ENCODE measurements at places on chromosomes 6 and 20. TPM values are rescaled to one million over a fixed set of nuclear protein-coding genes. Genes with fewer than 3 reads are reported as not detected.

Gene TM9SF4
- polyA plus RNA-seq: 21.1 TPM

Gene SRSF12
- polyA plus RNA-seq: 0.15 TPM

Gene OR12D3
- not detected for polyA plus RNA-seq

Gene GRM4
- polyA plus RNA-seq: not detected

Gene ZSWIM3
- 1.5 TPM for polyA plus RNA-seq

Gene LY6G5C
- 2.6 TPM for polyA plus RNA-seq

Gene TP53TG5
- 1.1 TPM for polyA plus RNA-seq

Gene SAMD10
- 3.9 TPM for polyA plus RNA-seq

Gene AHCY
- polyA plus RNA-seq: 64.7 TPM

Gene PNLDC1
- 0.09 TPM for polyA plus RNA-seq

Gene WFDC12
- polyA plus RNA-seq: not detected

Gene ANGPT4
- 0.37 TPM for polyA plus RNA-seq

Gene SCRT2
- not detected for polyA plus RNA-seq

Gene GTF2H4
- 27.0 TPM for polyA plus RNA-seq

Gene C6orf15
- not detected for polyA plus RNA-seq

Gene LY6G6C
- not detected for polyA plus RNA-seq

Gene TRIM38
- 1.3 TPM for polyA plus RNA-seq

Gene HLA-DQB1
- 81.2 TPM for polyA plus RNA-seq

Gene ATP9A
- polyA plus RNA-seq: 3.9 TPM

Gene STMND1
- polyA plus RNA-seq: not detected

Gene ATP6V1G2
- 2.5 TPM for polyA plus RNA-seq

Gene TMEM200A
- polyA plus RNA-seq: 0.22 TPM

Gene SYNE1
- 113 TPM for polyA plus RNA-seq

Gene GJA10
- polyA plus RNA-seq: not detected

Gene BANF2
- polyA plus RNA-seq: not detected

Gene HLA-DOA
- 0.65 TPM for polyA plus RNA-seq

Gene KCNK5
- polyA plus RNA-seq: 0.66 TPM

Gene TFAP2D
- polyA plus RNA-seq: not detected

Gene LRRC73
- 1.9 TPM for polyA plus RNA-seq

Gene CST3
- 633 TPM for polyA plus RNA-seq

Gene DEFB112
- polyA plus RNA-seq: not detected

Gene ENPP5
- 3.4 TPM for polyA plus RNA-seq

Gene DEFB128
- polyA plus RNA-seq: not detected

Gene ADAT2
- 4.3 TPM for polyA plus RNA-seq

Gene DLL1
- polyA plus RNA-seq: 2.6 TPM

Gene DUSP15
- 0.90 TPM for polyA plus RNA-seq

Gene OLIG3
- not detected for polyA plus RNA-seq

Gene DLK2
- polyA plus RNA-seq: 1.8 TPM

Gene TINAG
- polyA plus RNA-seq: 0.04 TPM

Gene ZSCAN23
- 0.44 TPM for polyA plus RNA-seq

Gene GJA1
- 49.2 TPM for polyA plus RNA-seq

Gene CLDN20
- not detected for polyA plus RNA-seq

Gene SLC17A9
- 8.3 TPM for polyA plus RNA-seq

Gene OSER1
- polyA plus RNA-seq: 16.4 TPM

Gene SERAC1
- 2.0 TPM for polyA plus RNA-seq

Gene SLCO4A1
- 52.7 TPM for polyA plus RNA-seq

Gene PHACTR1
- polyA plus RNA-seq: 6.3 TPM

Gene TXLNB
- 35.0 TPM for polyA plus RNA-seq

Gene NCOA5
- polyA plus RNA-seq: 7.6 TPM

Measured in heart right ventricle (tissue), 16 donors.